Gastroesophageal sphincter (tissue), 4 donors: ENCODE measurements at places on chromosomes 7 and 10. TPM values are rescaled to one million over a fixed set of nuclear protein-coding genes. Genes with fewer than 3 reads are reported as not detected.

Gene HYAL4
- not detected for total RNA-seq

Gene AKR1C2
- 16.7 TPM for total RNA-seq

Gene TET1
- 7.2 TPM for total RNA-seq

DNA sequence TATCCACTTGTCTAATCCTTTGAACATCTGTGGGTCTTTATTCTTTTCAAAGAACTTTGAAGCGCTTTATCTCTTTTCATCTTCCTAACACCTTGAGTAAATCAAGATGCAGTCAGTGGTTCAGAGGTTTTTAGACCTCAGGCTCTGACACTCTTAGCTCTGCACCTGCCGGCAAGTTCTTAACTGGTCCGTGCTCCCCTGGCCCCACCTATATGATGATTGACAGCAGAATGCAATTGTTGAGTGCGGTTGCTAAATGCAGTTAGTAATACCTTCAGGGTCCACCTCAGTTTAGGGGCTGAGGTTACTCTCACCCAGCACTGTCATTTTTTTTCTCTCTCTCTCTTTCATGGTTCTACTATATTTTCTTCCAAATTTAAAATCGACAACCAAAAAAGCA is 854.2 kb upstream of the AUTS2 start:
- ATAC-seq: no peak

DNA sequence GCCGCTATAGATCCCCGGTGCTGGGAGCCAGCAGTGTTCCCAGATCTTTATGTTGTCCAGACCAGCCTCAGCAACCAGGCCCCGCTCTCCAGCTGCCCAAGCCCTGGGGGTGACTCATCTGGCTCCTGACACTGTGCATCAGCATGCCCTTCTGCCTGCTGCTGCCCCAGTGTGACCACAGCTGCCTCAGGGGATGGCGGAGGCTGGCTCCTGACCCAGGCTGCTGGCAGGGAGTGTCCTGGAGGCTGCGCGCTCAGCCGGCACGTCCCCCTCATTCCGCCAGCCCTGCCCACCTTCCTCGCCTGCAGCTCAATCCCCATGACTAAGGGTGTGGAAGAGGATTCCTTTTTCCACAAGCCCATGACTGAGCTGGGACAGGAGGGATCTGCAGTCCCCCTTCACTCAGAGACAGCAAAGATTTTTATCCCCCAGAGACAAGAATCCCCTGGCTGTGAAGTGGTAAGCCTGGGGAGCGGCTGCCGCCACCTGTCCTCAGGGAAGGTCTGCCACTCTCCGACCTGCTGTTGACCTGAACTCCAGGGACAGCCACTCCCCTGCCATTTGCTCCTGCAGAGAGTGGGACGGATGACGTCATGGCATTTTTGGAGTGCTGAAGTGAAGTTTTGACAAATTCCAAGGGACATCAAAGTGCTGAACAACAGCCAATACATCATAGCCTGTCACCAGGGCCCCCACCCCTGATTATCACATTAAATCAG is 182.8 kb upstream of the BMPER start:
- no peak for ATAC-seq

- peak; percentile 29 for ATAC-seq
Measured at GRCh38 chr10:80204677-80205476, 460 bp downstream of the ANXA11 start.

GRCh38 chr7:70472601-70473237 is 659.2 kb upstream of the GALNT17 start:
- no peak for ATAC-seq

GRCh38 chr10:119829429-119829828 is 43.2 kb downstream of the MCMBP start:
- no peak for ATAC-seq

DNA sequence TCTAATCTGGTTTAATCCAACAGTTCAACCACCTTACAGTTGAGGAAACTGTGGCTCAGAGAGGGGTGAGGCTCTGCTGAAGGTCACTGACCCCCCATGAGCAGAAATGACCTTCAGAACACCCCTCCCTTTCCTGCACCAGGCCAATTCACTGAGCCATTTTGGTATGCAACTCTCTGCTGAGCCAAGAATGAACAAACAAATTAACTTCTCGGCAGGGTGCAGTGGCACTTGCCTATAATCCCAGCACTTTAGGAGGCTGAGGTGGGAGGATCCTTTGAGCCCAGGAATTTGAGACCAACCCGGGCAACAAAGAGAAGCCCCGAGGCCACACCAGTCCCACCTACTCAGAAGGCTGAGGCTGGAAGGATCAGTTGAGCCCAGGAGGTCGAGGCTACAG is 29.8 kb downstream of the PDGFA start:
- no peak for ATAC-seq

DNA sequence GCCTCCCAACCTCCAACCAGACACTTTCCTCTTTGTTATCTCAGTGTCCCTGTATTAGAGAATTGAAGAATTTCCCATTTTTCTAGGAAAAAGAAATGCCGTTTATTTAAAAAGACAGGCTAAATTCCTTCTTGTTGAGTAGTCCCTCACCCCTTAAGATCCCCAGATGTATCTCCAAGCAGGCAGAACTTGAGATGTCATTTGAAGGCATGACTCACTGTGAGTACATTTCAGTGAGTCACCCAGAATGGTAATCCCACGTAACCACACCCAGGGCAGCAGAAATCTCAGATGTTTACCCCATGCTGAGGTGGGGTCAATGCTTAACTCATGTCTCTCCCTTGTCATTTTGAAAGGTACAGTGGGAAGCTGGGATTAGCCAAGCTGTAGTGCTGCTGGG is 4.4 kb downstream of the ZNF655 start:
- peak; percentile 38 for ATAC-seq

Gene HTR5A
- not detected for total RNA-seq

DNA sequence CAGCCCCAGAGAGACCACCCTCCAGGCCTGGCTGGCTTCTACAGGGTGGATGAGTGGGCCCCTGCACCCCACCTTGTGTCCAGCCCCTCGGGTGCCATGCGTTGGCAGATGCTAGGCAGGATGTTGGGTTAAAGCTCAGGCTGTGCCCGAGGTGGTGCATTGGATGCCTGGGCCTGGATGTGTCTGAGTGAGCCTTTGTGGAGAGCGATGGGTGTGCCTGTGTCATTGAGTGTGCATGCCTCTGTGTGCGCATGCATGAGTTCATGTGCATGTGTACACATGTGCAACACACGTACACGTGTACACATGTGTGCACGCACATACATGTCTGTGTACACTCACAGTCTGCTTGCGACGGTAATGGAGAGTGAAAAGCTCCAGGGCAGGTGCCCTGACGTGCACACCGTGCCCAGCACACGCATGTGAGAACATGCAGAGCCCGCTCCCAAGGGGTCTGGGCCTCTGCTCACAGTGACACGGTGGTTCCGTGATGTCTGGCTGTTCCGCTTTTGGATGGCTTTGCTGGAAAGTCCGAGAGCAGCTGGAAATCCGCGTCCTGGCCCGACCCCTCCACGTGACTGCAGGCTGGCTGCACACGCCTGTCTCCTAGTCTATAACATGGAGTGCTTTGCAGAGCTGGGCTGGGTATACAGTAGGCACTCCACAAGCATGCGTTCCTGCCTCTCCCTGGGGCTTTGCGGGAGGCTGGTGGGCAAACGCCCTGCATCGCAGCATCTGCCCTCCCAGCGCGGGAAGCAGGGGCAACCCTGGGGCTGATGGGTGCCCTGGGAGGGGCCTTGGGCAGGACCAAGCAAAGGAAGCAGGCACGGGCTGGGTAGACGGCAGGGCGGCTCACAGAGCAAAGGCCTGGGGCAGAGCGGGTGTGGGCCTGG is 36.9 kb downstream of the ELFN1 start:
- no peak for ATAC-seq

Gene MMD2
- 1.1 TPM for total RNA-seq

DNA sequence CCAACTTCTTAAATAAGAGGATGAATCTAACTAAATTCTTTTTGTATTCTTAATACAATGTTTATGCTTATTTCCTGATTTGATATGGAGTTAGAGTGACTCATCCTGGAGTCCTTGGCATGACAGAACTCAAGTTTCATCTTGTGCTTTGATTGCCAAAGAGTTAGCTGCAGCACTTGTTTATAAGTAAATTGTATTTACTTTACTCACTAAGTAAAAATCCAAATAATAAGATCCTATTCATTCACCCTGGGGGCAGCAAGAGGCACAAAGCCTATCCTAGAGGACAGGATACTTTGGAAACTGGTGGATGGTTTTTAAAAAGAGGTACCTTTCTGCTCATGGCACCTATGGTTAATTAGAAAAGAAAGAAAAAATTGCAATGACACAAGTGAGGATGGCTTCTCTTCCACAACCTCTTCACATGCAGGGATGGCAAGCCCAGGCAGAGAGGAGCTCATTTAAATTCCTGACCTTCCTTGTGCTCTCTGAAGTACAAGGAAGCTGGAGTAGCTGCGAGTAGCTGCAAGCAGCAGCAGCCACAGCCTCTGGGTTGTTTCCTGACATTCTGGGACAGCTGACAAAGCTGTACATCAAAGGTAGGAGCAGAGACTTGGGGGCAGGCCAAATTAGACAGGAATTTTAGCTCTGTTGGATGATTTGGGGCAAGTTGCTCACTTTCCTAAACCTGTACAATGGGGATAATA is 28.5 kb upstream of the CROT start:
- ATAC-seq: no peak

DNA sequence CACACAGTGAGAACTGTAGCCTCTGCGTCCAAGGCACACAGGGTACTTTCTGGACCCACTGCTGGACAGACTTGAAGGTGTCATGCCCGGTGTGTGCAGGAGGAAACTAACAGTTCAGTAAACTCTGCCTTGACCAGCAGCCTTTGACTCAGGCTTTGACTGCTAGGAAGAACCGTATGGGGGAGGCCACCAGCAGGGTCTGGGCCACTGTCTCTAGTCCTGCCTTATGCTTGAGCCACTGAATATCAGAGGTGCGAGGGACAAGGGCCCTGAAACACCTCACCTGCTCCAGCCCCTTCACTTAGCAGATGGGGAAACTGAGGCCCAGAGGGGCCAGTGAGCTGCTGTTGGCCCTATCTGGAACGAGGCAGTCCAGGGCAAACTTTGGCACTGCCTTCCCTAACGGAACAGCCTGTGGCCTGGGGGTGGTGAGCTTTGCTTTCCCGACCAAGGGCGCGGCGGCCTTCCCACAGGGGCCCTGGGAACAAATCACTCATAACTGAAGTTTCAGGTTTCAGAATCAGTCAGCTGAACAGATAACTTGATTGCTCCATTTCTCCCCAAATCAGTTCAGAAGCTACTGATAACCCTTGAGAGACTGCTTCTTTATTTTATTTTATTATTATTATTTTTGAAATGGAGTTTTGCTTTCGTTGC is 130.0 kb downstream of the FAM53B start:
- ATAC-seq: no peak

Gene MLXIPL
- total RNA-seq: 7.7 TPM

GRCh38 chr10:131193923-131194322 is 117.6 kb downstream of the TCERG1L start:
- no peak for ATAC-seq

- no peak for ATAC-seq
Measured at GRCh38 chr7:110386006-110386405, 704.9 kb upstream of the LRRN3 start.

DNA sequence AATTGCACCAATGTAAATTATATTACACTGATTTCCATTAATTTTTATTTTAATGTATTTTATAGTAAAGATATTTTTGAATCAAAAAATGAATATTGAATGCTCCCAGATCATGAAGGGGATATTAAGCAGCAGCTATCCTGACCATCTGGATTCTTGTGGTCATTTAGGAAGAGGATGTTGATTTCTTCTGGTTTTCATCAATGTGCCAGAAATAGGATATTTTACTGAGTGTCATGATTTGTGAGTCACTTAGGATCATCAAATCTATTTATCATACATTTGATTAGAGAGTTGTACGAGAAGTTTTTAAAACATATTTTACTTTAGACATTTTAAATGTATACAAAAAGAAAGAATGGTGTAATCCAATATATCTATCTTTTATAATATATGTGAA is 366.3 kb upstream of the CHRM2 start:
- no peak for ATAC-seq

GRCh38 chr10:60139798-60140566 is 233.6 kb upstream of the CCDC6 start:
- no peak for ATAC-seq

Gene MYH16
- total RNA-seq: not detected

Gene SEC31B
- 1.1 TPM for total RNA-seq

- no peak for ATAC-seq
Measured at GRCh38 chr7:2512179-2512661, 7.4 kb upstream of the LFNG start.
